ENCODE measurements at places on chromosomes 7 and 10.

DNA sequence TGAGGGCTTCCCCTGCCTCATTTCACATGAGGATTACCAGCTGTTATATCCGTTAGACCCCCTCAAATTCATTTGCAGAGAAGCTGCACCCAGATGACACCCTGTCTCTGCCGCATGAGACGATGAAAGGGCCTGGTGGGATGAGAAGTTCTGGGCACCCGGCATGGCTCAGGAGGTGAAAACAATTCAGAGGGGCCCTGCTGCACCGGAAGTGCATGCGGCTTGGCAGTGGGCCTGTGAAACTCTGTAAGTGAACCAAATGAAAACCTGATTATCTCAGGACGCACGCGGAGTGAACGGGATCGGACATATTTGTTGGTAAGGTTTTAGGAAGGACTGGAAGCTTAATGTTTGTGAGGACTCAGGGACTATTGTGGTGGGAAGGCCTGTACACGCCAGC lies 511.2 kb downstream of the TCERG1L start:
- no peak for DNase-seq

DNA sequence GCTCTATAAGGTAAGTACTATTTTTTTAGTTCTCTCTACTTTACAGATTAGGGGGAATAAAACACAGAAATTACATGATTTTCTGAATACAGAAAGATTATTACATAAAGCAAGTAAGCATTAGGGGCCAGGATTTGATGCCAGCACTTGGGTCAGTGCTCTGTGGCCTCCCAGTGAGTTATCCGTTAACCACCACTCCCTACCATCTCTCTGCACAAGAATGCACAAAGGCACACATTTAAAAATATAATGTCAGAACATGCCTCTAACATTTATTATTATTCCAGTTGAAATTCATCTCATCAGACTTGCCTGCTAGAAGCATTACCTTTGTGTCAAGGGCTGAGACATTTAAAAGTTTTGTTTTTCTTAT lies 59.0 kb downstream of the MET start:
- no peak for DNase-seq

DNA sequence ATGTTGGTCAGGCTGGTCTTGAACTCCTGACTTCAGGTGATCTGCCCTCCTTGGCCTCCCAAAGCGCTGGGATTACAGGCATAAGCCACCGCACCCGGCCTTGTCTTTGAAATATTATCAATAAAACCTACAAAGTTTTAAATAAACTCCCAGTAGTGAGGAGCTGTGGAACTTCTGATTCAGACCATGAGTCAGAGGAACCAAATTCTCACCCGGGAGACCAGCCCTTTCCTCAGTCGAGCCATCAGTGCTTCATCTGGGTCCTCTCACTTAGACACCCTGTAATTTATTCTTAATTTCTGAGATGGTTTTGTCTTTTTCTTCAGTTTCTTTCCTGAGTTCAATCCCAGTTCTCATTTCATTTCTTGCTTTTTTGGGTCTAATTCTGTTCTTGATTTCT lies 68.6 kb downstream of the DYNC2I1 start:
- DNase-seq: no peak

GRCh38 chr10:32241946-32242345 lies 105.0 kb downstream of the EPC1 start:
- no peak for DNase-seq

DNA sequence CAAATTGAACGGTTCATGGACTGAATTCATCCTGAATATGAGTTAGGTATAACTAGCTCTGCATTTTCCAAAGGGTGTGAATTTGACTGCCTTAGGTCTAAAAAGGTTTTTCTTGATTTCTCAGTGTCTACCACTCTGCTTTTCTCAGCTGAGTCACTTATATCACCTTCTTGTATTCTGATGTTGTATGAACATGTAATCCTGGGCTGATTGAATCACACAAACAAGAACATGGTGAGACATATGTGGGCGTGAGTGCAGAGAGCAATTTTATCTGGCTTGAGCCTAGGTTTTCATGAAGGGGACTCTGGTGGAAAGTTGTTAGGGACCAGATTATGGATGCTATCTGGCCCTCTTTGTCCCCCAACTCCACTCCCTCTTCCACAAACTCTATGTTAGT lies 239.8 kb downstream of the SUGCT start:
- DNase-seq: no peak

DNA sequence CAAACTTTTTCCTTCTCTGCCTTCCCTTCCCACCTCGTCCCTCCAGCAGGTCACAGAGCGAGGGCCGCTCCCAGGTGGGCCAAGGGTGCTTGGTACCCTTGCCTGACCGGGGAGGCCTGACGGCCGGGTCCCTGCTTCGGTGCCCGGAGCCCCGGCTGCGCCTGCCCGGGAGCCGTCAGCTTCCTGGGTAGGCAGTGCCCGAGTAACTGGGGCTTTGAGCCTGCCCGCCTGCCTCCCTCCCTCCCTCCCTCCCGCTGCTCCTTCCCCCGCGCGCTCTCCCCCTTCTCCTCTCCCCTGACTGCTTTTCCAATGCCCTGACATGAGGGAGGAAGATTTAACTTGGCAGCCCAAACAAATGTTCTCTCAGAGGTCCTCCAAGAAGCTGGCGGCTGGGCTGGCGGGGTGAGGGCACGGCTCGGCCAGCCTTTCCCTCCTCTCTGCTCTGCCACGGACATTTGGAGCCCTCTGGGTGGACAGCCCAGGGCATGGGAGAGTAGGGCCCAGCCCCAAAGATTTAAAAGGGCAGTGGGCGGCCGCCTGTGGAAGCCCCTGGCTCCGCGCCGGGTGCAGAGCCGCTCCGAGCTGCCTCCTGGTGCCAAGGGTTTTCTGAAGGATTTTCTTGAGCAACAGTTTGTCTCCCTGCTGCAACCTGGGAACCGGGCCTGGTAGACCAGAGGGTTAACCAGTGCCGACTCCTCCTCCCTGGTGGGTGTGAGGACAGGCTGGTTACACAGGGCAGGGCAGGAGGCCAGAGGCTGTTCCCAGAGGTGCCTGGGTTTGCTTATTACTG lies 2.0 kb downstream of the ZMIZ1 start:
- no peak for DNase-seq

- DNase-seq: no peak
Observed at GRCh38 chr7:26531926-26532325, 240.3 kb downstream of the SNX10 start.

GRCh38 chr10:44198780-44199097 lies 186.2 kb downstream of the CXCL12 start:
- DNase-seq: no peak

DNA sequence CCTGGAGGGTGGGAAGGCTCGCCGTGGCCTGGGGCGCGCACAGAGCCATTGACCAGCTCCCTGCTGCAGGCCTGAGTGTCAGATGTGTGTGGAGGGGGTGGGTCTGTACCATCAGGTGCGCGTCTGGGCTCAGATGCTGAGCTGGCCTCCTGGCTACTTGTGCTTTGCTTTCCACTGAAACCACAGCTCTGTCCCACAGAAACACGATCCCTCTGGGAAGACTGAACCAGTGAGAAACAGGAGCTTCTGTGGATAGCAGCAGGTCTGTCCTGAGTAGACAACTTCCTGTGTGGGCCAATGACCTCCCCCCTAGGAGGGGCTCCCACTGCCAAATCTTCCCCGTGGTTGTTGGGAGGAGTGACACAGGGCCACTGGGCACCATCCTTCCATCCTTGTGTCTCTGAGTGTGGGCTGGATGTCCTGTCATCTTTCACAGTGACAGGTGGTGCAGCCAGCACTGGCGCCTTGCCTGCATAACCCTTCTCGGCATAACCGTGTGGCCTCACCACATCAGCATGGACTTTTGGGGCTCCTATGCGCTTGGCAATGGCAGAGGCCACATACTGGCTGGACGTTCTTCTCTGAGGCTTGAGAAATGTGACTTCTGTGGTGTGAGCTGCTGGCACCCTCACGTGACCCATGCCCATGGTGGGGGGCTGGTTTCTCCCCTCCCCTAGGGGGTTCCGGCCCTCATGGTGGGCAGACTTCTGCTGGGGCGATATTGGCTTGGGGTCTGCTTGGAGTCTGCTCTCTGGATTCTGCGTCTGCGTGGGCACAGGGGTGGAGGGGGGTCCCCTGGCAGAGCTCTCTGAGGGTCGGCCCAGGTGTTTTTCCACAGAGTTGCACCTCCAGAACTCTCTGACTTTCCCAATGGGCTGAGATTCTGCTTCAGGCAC lies 245.5 kb upstream of the GRB10 start:
- no peak for DNase-seq

- no peak for DNase-seq
Observed at GRCh38 chr10:100658269-100658668, 87.1 kb upstream of the PAX2 start.

- DNase-seq: no peak
Observed at GRCh38 chr7:37510043-37510634, 61.5 kb upstream of the ELMO1 start.

- no peak for DNase-seq
Observed at GRCh38 chr7:98755138-98755898, 114.5 kb downstream of the TMEM130 start.

DNA sequence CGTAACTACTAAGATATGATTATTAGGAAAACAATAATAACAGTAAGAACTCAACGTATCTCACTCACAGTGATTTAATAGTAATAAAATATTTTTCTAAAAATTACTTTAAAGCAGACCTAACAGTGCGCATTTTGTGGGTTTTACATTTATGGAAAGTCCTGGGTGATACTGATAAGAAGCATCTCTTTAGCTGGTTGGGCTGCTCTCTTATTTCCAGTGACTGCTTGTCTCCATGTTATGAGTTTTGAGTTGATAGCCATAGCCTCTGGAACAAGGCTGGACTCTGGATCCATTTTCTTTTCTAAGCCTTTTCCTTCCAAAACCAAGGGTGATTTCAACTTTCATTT lies 29.5 kb upstream of the INHBA start:
- no peak for DNase-seq

DNA sequence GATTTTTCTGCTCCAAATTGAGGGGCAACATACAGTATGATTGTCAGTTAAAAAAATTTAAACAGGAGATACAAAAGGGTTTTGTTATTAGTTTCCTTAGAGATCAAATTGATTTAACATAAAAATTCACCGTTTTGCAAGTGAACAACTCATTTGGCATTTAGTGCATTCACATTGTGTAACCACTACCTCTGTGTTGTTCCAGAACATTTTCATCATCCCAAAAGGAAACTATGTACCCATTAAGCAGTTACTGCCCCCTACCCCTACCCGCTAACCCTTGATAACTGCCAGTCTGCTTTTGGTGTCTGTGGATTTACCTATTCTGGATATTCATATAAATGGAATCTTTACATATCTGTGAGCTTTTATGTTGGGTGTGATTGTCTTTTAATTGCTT lies 3.1 kb downstream of the ZRANB1 start:
- no peak for DNase-seq

DNA sequence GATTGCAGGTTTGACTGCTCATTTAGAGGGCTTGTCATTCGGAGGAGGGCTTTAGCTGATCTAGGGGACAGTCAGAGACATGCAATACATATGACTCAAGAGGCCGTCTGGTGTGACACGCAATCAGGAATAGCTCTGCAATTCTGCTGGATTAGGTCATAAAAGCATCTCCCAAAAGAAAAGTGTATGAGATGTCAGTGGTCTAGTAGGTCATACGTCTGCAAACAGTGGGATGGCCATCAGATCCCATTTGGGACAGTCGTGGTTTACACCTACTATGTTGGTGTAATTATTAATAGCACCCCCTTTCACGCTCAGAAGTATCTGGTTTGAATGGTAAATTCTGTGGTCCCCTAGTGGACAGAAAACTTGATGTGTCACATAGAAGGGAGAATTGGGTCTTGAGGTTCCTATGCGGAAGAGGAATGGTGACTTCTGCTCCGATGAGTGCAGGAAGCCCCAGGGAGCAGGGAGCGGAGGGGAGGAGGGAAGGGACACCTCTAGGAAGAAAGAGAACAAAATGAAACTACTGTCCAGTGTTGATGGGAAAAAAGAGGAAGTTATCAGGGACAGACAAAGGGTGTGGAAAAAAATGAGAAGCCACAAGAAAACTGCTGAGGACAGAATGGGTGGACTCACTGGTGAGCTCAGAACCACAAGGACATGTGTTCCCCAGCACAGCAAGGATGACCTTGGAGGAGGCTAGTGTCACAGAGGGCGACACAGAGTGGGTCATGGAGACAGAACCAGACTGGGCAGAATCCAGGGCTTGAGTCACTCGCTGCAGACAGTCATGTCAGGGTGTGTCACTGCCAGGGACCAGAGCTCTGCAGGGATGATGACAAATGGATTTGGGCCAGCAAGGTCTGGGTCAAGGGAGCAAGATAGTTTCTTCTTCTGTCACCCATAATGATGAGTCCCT lies 59.9 kb downstream of the MAP3K8 start:
- DNase-seq: no peak

- DNase-seq: no peak
Observed at GRCh38 chr10:129785536-129785981, 178.5 kb downstream of the EBF3 start.

DNA sequence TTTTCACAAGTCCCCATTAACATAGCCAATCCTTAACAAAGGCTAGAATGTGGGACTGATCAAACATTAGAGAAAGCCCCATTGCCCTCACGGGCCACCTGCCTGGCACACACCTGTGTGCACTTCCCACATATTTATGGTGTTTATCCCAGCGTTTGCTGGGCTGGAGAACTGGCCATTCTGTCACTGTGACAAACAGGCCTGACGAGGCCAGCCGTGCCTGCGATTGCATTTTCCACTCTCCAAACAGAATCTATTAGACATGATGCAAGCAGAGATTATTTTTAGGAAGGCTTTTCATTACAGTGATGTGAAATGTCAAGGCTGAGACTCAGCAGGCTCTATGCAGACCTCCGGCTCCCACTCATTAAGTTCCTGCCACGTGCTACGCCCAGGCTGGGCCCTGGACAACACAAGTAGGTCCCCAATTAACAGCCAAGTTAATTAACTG lies 20.4 kb downstream of the PTPRN2 start:
- DNase-seq: no peak

DNA sequence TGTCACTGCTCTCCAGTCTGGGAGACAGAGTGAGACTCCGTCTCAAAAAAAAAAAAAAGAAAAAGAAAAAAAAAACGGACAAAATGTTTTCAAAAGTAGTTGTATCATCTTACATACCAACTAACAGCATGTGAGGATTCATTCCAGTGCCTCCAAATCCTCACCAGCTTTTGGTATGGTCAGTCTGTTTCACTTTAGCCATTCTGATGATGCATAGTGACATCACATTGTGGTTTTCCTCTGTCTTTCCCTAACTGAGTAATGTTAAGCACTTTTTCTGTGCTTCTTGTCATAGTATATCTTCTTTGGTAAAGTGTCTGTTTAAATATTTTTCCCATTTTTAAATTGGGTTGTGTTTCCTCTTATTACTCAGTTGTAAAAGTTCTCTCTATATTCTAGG lies 251.4 kb upstream of the CTBP2 start:
- DNase-seq: peak; percentile 63

Data from AG04450 (cell line).